Hypothalamus (tissue), 51 donors: ENCODE measurements at places on chromosomes 6 and 20.

DNA sequence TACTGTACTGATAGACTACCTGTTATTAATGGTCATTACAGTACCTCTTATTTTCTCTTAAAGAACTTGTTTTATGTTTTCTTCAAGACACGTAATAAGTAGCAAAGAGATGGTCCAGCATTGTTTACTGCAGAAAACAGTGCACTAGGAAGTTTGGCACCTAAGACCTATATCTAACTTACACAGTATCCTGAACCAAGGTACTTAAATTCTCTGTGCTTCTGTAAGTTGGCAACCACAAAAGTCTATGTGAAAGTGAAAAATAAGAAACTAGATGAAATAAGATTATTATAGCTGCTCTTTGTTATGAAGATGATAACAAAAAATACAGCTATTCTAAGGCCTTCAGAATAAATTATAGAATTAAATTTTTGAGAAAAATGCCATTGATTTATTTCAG, 411.7 kb upstream of the SOX4 start:
- DNase-seq = no peak

DNA sequence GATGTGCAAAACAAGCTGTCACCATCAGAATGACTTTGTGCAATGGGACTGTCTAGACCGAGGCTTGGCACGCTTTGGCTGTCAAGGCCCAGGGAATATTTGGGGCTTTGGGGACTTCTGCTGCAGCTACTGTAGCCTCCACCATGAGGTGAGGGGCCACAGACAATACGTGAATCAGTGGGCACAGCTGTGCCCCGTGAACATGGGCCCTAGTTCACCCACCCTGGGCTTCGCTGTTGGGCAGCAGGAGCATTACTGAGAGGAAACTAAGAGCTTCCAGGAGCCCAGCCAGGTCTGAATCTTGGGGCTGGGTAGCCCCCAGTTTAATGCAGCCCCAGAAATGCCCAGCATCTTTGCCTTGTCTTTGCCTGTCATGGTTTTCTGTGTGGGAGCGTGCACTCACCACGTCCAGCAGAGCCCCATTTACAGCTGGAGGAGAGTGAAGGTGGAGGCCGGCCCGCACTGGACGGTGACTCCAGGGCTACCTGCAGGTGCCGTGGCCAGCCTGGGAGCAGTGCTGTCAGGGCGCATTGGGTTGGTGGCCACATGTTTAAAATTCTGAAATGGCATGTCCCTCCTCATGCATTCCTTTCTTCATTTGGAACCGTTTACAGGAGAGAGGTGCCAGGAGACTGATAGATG, 34.7 kb downstream of the DUSP22 start:
- no peak for DNase-seq

DNA sequence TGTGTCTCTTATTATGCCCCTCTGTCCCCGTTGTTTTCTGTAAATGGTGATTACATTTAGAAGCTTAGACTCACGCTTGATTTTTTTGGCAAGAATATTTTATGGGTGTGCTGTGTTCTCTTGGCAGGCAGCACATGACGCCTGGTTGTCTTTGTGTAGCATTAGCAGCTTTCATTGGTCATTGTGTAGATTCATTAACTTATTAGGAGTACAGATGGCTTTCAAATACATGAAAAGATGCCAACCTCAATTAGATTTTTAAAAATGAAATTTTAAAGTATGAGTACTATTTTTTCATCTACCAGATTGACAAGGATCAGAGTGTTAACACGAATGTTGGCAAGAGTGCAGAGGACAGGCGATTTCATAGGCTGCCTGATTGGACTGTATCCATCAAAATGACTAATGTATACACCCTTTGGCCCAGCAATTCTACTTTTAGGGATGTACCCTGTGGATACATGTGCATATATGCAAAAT, 15.2 kb downstream of the COX4I2 start:
- DNase-seq = no peak

- DNase-seq = no peak
These were observed 78.4 kb downstream of the RNASET2 start for GRCh38 chr6:166877906-166878305.

DNA sequence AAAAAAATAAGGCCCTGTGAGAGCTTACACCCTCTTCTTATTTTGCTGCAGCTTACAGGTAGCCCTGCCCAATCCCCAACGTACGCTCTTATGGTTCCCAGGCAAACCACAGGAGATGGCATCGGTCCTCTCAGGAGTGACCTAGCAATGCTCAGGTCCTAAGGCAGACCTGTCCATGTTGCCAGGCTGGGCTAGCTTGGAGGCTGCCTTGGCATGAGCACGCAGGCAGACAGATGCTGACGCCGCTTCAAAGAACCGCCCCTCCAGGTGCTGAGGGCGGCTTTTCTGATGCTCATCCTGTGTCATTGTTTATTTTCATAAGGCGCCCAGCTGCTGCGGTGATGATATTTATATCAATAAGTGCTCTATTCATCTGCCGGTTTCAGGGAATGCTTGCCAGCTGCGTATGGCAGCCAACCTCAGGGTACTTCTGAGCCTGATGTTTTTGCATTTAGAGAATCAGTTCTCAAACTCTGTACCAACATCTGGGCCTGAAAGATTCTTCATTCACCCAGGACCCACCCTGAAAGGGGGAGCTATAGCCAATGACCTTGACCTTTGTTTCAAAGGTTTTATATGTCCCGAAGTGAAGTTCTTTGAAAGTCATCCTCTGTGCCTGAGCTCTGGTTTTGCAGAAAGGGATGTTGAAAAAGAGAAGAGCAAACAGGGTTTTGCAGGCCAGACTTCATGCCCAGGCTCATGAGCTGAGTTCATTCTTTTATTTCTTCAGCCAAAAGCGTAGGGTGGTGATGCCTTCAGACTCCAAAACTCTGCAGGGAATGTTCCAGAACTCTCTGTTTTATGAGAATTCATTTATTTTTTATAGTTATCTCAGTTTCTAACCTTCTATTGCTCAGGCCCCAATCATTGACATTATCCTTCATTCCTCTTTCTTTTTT, 475.6 kb upstream of the CHD6 start:
- no peak for DNase-seq

GRCh38 chr6:110874880-110875547, 429 bp downstream of the AMD1 start:
- no peak for DNase-seq
